ENCODE measurements at places on chromosomes 12 and 14.

DNA sequence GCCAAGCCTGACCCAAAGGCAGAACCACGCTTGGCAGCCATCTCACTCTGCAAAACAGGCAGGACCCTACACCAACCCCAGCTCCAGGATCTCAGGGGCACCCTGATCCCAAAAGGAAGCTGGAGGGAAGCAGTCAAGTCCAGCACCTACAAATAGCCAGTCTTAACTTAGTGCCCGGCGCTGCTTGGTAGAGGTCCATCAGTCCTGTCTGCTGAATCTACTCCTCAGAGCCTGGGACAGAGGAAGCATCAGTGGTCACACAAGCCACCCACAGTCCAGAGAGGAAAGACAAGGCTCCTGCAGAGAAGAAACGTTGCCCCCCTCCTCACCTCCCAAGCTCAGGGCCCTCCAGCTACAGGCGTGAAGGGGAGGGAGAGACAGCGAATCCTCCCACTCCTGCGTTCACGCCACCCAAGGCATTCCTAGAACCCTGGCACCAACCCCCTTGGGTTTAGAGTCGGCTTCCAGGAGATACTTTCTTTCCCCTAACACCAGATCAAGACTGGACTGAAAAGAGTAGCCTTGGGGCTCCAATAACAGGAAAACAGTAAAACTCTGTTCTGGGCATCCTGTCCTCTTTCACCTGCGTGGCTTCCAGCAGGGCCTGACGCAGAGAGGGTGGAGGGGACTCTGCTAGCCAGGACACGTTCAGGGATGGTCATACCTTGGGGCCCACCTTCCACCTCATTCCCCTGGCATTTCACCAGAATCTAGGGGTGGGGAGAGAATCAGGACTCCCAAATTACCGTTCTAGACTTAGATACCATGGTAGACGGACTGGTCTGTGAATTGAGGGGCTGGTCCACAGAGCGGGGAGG is 1.2 kb downstream of the PXN start:
- no peak for DNase-seq

DNA sequence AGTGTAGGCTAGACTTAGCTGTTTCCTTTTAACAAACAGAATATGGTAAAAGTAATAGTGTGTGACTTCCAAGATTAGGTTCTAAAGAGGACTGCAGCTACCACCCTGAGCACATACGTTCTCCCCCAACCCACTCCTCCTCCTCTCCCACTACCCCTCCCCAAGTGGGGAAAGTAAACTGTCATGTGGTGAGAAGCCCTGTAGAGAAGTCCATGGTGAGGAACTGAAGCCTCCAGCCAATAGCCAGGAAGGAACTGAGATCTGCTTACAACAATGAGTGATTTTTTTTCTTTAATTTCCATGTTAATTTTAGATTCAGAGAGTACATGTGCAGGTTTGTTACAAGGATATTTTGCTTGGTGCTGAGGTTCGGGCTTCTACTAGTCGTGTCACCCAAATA is 57.0 kb upstream of the EGLN3 start:
- DNase-seq: no peak

DNA sequence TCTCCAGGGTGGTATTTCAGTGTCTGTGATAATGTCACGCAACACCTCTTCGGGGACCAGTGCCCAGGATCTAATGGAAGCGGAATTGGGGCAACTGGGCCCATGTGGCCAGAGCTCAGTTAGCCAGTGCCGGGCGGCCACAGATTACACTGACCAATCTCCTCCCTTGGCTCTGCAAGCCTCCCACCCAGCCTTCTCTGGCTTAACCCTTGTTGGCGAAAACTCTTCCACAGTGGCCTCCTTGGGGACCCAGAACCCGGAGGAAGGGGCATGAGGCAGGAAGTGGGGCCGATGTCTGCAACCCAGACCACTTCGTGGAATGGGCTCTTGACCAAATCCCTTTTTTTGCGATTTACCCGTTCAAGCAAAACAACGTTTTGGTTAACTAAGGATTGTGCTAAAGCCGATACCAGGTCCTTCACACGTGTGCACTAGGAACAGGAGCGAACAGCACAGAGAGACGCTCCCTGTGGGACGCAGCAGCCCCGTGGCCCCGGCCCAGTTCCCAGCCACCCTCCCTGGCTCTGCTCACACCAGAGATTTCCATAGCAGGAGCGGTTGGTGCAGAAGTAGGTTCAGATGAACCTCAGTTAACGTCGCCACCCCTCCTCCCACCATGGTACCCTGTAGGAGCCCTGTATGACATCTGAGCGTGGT is 38.2 kb downstream of the SLC8B1 start:
- no peak for DNase-seq

GRCh38 chr14:96592591-96593386 is 90.6 kb downstream of the PAPOLA start:
- DNase-seq: peak; percentile 88

- no peak for DNase-seq
Observed at GRCh38 chr14:73613419-73613963, 1.2 kb downstream of the ACOT6 start.

DNA sequence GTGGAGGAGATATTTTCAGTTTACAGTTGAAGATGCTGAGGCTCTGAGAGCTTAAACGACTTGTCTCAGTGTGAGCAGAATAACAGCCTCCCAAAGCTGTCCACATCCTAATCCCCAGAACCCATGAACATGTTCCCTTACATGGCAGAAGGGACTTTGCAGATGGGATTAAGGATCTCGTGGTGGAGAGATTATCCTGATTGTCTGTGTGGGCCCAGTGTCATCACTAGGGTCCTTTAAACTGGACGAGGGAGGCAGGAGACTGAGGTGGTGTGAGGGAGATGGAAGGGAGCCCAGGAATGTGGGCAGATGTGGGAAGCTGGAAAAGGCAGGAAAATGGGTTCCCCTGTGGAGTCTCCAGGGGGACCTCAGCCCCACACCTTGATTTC is 9.6 kb upstream of the KRT80 start:
- no peak for DNase-seq

- DNase-seq: no peak
Observed at GRCh38 chr12:14959916-14960496, 1.4 kb downstream of the ARHGDIB start.

DNA sequence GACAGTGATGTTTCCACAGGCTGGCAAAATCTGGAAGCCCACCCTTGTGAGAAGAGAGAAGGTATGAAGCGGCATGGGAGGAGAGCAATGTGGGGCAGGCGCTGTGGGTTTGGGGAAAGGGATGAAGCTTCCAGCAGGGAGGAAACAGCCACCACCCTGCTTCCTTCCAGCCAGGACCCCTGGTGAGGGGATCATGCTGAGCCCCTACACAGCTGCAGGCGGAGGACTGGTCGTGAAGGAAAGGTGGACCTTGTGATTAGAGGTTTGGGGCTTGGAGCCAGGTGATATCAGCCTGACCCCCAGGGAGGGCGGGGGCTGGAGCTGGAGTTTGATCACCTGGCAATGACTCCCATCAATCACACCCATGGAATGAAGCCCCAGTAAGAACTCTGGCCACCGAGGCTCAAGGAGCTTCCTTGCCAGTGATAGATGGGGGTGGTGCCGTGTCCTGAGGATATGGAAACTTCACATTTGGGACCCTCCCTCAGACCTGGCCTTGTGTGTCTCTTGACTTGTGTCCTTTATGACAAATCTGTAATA is 48.6 kb downstream of the RIMBP2 start:
- no peak for DNase-seq

Measured in AG08395 (cell line).